ENCODE measurements at places on chromosomes 6 and 20. TPM values are rescaled to one million over a fixed set of nuclear protein-coding genes. Genes with fewer than 3 reads are reported as not detected.

Gene CAPN11
- total RNA-seq = 0.30 TPM

Gene ABHD16B
- not detected for total RNA-seq

DNA sequence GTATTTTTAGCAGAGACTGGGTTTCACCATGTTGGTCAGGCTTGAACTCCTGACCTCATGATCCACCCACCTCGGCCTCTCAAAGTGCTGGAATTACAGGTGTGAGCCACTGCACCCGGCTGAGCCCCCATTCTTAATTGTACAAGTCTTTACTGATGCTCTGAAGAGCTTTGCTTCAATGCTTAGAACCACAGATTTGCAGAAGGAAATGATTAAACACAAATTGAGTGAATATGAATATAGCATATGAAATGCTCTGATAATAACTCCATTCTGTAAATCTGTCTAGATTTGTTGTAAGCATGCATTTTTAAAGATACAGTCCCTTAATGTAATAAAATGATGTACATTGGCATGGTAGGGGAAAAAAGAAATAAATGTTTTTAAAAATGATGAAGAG is 4.3 kb upstream of the MCM3 start:
- no peak for DNase-seq

DNA sequence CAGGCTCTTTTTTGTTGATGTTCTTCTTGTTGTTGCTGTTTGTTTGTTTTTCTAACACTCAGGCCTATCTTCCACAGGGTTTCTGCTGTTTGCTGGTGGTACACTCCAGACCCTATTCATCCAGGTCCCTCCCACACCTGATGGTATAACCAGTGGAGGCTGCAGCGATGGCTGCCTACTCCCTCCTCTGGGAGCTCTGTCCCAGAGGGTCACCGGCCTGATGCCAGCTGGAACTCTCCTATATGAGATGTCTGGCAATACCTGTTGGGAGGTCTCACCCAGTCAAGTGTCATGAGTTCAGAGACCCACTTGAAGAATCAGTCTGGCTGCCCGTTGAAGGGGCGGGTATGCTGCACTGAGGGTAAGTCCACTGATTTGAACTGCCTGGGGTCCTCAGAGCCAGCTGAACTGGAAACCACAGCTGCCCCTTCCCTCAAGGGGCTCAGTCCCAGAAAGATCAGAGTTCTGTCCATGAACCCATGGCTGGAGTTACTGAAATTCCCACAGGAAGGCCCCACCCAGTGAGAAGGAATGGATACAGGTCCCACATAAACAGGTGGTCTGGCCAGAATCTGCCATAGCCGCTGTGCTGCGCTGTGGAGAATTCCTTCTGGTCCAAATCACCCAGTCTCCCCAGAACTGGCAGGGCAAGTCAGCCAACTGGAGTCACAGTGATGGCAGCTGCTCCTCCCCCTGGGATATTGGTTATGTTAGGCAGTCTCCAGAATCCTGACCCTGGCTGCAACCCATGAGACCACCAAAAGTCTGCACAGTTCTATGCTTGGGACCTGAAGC is 664.4 kb downstream of the FRK start:
- DNase-seq = no peak

DNA sequence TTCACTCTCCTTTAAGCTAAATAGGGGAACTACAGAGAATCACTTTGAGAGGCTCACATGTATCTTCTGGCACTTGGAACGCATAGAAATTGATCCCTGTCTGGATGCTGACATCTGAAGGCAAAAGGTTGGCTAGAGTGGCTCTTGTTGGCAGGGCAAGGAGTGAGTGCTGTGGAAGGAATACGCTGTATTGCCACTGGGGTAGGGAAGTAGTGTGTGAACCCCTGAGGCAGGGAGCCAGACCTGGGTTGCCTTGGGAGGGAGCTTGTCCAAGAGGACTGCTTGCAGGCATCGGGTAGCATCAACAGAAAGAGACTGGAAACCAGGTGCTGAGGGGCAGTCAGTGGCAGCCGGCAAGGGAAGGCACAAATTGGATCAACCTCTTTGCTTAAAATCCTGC is 8.9 kb upstream of the MMS22L start:
- DNase-seq = no peak

DNA sequence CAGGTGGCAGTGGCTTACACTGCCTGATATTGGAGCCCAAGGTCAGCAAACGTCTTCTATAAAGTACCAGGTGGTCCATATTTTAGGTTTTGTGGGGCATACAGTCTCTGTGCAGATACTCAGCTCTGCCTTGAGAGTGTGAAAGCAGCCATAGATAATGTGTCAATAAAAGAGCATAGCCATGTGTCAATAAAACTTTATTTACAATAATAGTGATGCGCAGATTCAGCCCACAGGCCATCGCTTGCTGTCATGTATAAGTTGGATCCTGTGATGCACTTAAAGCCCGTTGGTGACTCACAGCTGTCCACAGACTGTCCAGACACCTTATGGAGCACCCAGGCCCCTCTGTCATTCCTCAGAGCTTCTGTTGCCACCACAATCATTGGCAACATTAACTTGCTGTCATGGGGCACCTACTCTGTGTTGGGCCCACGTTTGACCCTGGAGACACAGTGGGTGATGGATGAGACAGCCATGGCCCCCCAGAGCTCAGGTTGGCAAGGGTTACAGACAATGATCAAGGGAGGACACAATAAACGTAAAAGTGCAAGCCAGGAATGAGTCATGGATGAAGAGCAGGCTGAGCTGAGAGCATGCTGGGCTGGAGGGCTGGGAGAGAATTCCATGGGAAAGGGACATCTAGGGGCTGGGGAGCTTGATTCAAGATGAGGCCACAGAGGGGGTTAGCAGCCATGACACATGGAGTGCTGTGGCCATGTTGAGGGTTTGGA is 173.6 kb downstream of the TAF4 start:
- no peak for DNase-seq

DNA sequence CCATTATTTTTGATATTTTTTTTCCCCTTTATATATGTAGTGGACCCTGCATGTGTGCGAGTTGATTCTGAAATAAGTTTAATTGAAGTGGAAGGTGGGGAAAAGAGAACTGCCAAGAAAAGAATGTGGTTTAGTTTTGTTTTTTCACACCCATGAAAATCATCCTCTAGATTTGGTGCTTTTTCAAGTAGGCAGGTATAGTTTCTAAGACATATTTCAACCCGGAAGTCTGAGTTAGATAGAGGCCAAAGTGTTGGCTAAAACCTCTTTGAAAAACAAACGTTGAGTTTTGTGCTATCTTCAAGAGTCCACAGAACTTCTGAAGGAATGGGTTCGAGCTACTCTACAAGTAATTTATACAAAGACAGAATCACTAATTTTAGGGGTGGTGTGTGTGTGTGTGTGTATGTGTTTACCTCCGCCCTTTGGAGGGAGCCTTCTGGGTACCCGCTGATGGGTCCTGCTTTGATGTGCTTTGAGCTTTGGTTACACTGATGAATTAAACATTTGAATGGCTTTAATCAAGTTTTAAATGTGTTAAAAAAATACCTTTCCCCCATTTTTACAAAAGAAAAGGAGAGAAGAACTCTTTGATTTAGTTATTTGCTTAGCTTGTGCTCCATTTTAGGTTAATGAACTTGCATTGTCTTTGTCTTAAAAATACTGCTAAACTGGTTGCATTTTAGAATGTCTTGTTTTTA is 2.5 kb downstream of the RREB1 start:
- no peak for DNase-seq

Gene TRIM39
- total RNA-seq = 13.0 TPM

DNA sequence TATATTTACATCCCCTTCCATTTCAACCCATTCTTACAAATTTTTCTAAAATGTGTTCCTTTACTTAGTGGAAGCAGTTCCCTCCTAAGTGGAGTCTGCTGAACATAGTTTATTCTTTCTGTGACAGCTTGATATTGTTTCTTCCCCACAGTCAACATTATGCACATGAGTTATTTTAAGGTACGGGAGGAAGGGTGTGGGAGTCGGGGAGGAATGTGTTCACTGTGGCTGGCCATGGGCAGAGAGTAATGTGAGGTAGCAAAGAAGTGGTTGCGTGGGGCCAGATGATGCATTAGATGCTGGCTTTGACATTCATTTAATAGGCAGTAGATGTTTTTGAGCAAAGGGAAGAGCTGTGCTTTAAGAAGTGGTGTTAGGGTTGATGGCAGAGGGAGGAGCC is 98.5 kb downstream of the ARMC2 start:
- DNase-seq = no peak

- DNase-seq = no peak
Observed at GRCh38 chr20:57167971-57168701, 98.3 kb downstream of the BMP7 start.

GRCh38 chr20:48750941-48751635 is 76.7 kb downstream of the PREX1 start:
- no peak for DNase-seq

- DNase-seq = no peak
Observed at GRCh38 chr6:56766806-56767178, 124.1 kb upstream of the DST start.

GRCh38 chr20:2524709-2525506 is 11.5 kb upstream of the TMC2 start:
- peak; percentile 28 for DNase-seq

GRCh38 chr20:41094353-41095055 is 42.8 kb upstream of the PLCG1 start:
- DNase-seq = no peak

- DNase-seq = peak; percentile 56
Observed at GRCh38 chr20:62642666-62643520, 590 bp downstream of the SLCO4A1 start.

GRCh38 chr6:73323323-73323722 is 30.8 kb downstream of the DPPA5 start:
- no peak for DNase-seq

- no peak for DNase-seq
Observed at GRCh38 chr6:56660381-56660730, 17.7 kb upstream of the DST start.

Gene PANK2
- total RNA-seq = 51.4 TPM

Gene OR2H2
- not detected for total RNA-seq

DNA sequence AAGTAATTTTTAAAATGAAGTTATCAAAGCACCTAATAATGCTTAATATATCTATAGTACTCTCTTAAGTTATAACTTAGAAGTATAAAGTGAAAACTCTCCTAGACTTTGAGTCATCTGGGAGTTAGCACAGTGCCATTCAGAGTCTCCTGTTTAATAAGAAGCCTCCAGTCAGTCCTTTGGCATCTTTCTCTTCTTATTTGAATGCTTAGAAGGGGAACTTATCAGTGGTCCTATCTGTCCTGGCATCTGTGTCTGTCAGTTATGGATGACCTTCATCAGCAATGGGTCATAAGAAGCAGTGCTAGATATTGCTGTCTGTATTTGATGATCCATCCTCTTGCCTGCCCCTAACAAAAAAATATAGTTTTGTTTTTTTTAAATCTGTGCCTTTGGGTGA is 15.2 kb downstream of the TMEM200A start:
- DNase-seq = no peak

DNA sequence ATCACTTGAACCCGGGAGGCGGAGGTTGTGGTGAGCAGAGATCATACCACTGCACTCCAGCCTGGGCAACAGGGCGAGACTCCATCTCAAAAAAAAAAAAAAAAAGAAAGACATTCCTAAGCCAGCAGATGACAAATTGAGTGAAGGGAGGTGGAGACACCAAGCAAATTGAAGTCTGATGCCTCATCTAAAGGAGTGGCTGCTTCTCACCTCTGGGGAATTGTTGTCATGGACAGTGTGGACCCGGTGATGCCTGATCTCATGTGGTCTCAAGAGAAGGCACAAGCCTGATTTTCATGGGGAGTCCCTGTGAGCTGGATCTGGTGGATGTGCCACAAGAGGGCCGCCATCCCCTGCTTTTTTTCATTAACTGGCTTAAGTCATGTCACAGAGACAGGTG is 272.0 kb downstream of the ZNF217 start:
- DNase-seq = no peak

- no peak for DNase-seq
Observed at GRCh38 chr6:146017672-146018071, 11.2 kb upstream of the GRM1 start.

Gene ADGRF5
- total RNA-seq = not detected

Gene HRH3
- total RNA-seq = not detected

Gene ZNF184
- 8.4 TPM for total RNA-seq

GRCh38 chr6:72260489-72260888 is 361.4 kb upstream of the KCNQ5 start:
- DNase-seq = no peak

DNA sequence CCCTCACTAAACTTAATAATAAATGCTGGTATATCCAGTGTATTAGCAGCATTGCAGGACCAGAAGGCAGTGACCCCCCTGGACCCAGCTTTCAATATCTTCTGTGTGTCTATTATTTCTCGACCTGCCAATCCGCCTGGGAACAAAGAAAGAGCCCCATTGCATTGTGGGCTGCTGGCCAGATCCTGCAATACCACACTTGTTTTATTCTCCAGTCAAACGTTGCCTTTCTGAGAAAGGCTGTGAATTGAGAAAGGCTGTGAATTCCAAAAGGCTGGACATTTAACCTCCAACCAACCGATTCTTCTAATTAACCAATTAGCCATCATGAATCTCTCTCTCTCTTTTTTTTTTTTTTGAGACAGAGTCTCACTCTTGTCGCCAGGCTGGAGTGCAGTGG is 1.5 kb upstream of the MTO1 start:
- no peak for DNase-seq

Measured in activated T-helper 2 cell treated with anti-CD3 and anti-CD28 coated beads, Interferon-gamma antibody, Interleukin-2, Interleukin-4, amounts not matched to agents 10 μg/mL and 5 μg/mL and 100 μg/mL, durations not matched to agents 14 hours and 24 hours and 36 hours (primary cell).